ENCODE measurements at places on chromosomes 5 and 9.
A peak's percentile ranks its signal among the peaks of the same experiment; 100 is the strongest.

DNA sequence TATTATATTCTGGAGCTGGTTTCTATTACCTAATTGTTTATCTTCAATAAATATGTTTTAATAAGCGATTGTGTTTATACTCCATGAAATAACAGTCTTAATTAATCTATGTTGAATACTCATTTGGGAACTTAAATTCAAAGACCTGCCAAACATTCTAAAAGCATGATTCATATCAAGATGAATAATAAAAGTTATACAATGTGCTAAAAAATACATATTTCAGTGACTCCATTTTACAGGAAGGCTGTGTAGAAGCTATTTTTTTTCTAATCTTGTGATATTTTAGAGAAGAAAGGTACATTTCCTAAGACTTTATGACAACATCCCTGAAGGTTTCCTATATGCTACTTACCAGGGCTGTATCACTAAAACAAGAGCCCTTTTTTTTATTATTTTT lies 417.9 kb downstream of the NFIB start:
- no peak for DNase-seq

DNA sequence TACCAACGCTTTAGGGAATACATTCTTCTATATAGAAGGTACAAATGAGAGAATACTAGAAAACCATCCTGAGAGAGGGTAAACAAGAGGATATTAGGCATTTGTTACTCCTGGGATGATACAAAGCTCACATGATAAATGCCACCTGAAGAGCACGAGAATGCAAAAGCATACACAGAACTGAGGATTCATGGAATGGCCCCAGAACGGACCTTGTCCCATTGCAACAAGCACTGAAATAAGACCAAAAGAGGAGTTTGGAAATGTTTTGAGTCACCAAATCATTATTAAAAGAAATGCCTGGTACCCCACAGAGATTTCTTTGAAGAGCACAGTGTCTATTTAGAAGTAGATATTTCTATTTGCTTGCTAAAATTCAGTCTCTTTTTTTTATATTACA lies 173.5 kb downstream of the TTC39B start:
- DNase-seq, result no peak

- no peak for DNase-seq
These were observed 301.1 kb downstream of the PRR16 start for GRCh38 chr5:120765189-120765588.

GRCh38 chr9:92480986-92481633 lies 1.2 kb downstream of the ASPN start:
- DNase-seq, result no peak

GRCh38 chr5:140038373-140038957 lies 4.6 kb downstream of the NRG2 start:
- no peak for DNase-seq

- DNase-seq, result no peak
These were observed 776.6 kb downstream of the CDH12 start for GRCh38 chr5:22076586-22076985.

DNA sequence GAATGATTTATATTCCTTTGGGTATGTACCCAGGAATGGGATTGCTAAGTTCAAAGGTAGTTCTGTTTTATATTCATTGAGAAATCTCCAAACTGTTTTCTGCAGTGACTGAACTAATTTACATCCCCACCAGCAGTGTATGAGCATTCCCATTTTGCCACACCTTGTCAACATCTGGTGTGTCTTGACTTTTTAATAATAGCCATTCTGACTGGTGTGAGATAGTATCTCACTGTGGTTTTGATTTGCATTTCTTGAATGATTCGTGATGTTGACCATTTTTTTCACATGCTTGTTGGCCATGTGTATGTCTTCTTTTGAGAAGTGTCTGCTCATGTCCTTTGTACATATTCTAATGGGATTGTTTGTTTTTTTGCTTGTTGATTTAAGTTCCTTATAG lies 421.5 kb downstream of the KIAA0825 start:
- DNase-seq, result no peak

DNA sequence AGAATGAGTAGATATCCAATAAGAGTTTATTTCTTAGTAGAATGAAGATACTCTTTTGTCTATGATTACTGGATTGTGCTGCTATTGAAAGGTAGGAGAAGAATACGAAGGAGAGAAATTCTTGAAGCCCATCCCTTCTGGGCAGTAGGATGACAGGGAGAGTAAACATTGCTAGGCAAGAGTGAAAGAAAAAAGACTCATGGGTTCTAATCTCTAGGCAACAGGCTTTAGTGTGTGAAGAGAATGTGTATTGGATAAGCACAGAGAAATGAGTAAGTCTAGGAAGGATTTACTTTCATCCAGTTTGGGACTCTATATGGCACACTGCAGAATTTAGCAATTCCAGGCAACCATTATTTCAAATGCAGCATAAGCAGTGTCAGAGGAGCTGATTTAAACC lies 216.0 kb downstream of the GABRG2 start:
- DNase-seq, result no peak

GRCh38 chr5:147403651-147404640 lies 105.9 kb downstream of the DPYSL3 start:
- peak; percentile 51 for DNase-seq

- no peak for DNase-seq
These were observed 124.1 kb downstream of the NXNL2 start for GRCh38 chr9:88659126-88659525.

DNA sequence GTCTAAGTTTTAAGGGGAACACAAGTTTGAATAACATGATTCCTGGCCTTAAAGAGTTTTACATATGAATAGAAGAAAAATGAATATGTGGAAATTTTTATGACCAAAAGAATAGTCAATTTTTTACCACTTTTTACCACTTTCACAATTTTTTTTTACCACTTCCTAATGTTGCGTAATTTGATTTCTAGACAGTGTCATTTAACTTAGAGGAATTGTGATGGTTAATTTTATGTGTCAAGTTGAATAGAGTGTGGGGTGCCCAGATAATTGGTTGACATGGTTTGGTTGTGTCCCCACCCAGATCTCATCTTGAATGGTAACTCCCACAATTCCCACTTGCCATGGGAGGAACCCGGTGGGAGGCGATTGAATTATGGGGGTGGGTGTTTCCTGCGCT lies 416.6 kb downstream of the KIF4B start:
- no peak for DNase-seq

DNA sequence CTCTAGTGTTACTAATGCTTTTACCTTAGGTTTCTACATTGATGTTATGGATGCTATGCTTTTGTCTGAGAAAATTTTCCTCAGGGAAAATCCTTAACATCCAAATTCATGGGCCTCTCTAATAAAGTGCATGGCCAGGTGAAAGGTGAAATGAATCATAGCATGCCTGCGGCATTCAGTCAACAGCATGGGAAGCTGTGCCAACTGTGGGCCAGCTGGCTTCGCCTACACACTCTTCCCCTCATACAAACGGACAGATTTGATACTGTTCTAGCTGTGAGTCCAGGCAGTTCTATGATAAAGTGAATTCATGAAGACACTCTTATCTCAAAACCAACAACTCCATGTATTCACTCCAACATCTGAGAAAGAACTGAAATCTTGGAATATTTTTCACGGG lies 374.1 kb downstream of the PLK2 start:
- DNase-seq, result no peak

Measured in posterior cingulate gyrus (tissue), 11 donors.